NCI-H2081 treated with DMSO at 0.1 percent for 48 hours (cell line): ENCODE measurements at places on chromosomes 2 and 18.

- DNase-seq = no peak
Measured at GRCh38 chr2:42764096-42764495, at the start of gene OXER1. TSS of gene OXER1 (minus strand) at chr2:42764135. CDS start at chr2:42764062, 73 bp downstream.

DNA sequence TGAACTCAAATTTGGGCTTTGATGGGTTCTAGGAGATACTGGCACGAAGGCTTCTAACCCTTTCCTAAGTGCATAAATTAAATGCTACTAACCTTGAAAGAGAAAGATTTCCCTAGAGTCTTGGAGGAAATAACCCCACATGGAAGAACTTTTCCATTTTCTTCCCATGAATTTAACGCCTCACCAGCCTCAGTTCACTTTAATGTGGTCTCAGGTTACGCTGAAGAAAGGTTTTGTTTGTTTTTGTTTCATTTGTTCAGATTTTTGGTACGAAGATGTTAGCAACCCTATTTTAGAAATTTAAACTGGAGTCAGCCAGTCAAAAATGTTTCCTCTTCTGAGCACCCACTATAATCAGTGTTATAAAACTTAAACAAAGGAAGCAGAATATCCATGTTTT is 30.7 kb downstream of the METTL4 start:
- no peak for DNase-seq

DNA sequence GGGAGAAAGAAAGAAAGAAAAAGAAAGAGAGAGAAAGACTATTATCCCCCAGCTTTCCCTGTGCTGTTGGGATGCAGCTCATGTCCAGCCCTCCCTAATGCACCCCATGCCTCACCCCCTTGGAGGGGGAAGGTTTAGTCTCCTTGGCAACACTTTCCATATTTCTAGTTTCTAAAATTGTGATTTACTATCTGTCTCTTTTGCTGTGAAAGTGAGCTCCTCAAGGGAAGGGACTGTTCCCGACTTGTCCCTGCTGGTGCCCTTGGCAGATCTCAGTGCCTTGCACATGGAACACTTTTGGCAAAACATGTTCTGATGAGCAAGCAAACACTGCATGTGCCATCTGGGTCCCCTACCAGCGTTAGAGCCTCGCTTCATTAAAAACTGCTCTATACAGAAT is 11.7 kb upstream of the NAPG start:
- DNase-seq = no peak

DNA sequence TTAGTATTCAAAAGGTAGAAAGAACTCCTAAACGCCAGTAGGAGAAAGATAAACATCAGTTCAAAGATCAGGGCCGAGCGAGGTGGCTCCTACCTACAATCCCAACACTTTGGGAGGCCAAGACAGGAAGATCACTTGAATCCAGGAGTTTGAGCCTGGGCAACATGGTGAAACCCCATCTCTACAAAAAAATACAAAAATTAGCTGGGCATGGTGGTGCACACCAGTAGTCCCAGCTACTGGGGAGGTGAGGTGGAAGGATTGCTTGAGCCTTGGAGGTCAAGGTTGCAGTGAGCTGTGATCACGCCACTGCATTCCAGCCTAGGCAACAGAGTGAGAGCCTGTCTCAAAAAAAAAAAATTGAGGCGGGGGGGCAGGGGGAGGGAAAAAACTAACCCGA is 40.6 kb downstream of the MBOAT2 start:
- DNase-seq = no peak

DNA sequence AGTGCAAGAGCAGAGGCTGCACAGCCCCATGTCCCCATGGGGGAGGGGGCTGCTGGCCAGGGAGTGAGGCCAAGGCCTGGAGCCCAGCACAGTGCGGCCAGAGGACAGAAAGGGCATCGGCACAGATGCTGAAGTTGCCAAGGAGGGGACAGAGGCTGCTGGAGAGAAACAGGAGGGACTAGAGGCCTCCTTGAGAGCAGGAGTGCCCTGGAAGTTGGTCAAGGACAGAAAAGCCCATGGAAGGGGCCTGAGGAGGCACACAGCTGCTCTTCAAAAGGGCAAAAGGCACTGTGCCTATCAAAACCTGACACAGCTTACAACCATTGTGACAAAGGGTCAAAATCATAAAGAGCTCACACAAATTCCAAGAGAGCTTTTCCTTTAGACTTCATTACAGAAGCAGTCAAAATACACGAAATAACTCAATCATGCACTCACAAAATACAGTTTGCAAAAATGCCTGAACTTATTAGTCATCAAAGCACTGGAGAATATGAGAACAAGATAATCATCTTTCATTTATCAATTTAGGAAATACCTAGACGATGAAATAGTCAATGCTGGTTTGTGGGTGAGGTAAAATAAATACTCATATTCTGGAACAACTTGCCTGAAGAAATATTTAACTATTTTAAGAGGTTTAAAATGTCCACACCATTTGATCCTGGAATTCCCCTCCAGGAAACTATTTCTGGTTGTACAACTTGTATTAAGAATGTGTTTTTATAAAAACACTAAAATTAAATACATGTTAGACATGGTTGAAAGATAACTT is 79.6 kb downstream of the USP40 start:
- no peak for DNase-seq

DNA sequence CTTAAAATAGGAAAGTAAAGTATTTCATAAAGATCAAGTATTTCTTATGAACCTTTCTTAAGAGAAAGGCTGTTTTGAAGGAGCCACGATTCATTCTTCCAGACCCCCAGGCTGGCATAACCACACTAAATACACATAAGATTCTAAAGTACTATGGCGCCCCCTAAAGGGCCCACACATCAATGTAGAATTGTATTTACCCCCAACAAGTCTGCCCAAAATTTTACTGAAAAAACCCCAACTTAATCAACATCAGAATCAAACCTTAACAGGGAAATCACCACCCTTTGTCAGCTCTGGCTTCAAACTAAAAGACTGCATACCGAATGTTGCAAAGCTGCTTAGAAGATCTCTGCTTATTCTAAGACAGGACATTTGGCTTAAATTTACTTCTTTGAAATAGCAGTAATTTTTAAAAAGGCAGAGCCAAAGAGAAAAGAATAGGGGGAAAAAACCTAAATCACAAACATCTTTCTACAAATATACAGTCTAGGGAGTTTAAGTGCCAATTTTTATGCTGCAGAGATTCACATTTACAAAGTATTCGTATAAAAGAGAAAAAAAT is 20.4 kb upstream of the BCL2 start:
- no peak for DNase-seq

DNA sequence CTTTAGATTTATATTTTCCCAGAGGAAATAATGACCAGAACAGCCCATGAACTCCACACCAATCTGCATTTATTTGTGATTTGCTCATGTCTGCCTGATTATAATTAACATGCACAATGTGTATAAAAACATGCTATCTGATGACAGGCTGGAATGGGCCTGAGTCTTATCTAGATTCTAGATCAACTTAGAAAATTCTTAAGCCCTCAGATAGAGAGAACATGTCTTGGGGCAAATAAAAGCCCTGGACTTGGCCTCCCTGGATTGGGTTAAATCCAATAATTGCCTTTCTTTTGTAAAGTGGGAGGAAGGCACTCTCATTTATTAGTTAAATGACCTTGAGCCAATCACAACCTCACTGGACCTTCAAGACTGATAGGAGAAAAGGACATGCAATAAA is 61.8 kb downstream of the EVA1A start:
- DNase-seq = no peak

DNA sequence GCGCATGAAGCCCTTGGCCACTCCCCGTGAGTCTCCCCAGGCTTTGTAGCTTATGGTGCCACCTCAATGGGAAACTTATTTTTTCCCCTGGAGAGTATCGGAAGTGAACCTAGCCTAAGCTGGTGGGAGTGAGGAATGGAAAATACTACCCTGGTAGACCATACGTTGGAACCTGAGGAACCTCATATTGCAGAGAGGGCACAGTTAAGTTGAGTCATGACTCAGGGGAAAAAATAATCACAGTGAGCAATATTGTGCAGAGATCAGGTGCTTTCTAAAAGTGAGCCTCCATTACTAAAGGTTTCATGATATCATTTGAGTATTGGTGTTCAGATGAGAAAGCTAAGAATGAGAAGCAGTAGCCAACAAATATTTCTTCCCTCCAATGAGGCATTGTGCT is 360.5 kb upstream of the NT5C1B start:
- DNase-seq = no peak

- DNase-seq = no peak
Measured at GRCh38 chr18:70463085-70463484, 174.2 kb downstream of the SOCS6 start.

DNA sequence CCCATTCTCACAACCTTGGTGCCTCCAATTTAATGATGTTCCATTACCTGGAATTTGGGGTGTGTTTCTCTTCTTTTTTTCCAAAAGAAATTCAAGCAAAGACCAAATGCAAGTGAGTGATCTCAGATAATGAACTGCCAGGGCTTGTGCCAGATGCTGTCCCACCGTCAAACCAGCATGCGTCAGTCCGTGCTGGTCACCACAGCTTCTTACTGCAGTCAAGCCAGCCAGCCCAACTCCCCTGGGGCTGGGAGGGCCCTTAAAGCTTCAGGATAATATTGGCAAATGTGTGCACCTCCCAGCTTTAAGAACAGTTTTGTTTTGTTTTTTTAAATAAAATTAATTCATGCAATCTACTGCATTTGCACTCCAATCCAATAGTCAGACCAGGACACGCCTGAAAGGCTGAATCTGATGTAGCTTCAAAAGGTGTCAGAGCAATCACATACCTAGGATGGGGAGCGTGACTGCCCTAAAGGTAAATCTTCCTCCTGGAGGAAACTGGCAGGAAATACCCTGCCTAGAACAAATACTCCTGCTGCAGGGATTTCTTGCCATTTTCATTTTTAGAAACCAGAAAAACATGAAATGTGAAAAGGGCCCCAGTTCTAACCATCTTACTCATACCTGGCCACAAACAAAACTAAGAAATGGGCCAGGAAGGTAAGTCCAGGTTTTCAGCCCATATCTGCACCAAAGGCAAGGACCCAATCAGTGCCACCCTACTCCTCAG is 26.8 kb upstream of the SP3 start:
- no peak for DNase-seq

DNA sequence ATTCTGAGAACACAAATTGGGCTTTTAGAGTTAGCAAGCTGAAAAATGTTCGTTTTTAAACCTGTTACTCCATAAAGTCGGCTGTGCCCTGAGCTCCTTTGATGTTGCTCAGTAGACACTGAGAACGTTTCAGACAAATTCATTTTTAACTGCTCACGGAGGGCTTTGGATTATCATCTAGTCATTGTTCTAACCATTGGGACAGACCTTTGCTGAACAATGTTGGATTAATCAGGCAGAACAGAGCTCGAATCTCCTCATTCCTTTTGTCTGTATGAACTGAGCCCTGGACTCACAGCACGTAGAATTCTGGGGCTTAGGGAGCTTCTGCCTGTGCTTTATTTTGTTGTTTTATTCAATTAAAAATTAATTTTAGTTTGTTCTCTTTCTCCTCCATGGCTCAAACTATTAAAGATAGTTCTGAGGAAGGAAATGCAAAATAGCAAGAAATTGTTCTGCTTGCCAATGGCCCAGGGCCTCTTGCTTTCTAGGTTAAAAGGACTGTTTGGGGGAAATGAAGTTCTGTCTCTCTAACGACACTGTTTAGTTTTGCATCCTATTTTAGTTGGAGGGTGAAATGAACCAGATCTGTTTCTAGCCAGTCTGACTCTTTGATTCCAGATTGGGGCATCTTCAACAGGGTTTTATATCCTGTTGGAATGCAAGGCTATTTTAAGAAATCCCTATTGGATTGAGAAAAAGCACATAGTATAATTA is 114.7 kb upstream of the CXCR4 start:
- DNase-seq = no peak

- DNase-seq = no peak
Measured at GRCh38 chr18:78411539-78411938, 568.1 kb upstream of the SALL3 start.

DNA sequence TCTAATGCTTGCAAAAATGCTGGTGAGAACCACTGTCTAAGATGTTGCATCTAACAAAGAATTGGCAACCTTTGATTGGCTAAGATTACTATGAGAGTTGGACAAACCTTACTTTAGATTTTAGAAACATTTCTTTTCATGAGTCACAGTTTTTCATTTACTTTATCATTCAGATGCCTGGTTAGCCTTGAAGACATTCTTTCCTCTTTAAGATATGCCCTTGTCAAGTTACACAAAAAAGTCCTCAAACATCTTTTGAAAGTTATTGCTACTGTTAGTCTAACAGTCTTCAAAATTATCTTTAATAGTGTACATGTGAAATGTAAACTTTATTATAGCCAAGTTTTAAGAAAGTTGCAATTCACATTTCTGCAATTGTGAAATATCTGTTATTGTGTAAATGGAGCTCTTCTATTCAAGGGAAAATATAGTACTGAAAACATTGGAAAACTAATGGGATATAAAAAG is 276.3 kb downstream of the RND3 start:
- no peak for DNase-seq

DNA sequence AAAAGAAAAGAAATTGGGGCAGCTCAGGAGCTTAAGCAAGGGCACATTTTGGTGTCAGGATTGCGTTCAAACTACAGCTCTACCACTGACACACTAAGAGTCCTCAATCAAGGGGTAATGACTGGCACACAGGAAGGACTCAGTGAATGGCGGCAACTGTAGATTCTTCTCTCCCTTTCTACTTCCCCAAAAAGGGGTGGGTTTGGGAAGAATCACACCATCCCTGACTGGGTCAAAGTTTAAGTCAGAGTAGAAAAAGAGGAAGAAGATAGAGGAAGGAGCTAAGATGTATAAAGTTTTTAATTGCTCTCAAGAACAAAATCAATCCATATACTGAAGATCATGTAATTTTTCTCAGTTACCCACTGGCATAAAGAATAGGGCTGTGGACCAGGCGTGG is 2.6 kb downstream of the NLRC4 start:
- no peak for DNase-seq

DNA sequence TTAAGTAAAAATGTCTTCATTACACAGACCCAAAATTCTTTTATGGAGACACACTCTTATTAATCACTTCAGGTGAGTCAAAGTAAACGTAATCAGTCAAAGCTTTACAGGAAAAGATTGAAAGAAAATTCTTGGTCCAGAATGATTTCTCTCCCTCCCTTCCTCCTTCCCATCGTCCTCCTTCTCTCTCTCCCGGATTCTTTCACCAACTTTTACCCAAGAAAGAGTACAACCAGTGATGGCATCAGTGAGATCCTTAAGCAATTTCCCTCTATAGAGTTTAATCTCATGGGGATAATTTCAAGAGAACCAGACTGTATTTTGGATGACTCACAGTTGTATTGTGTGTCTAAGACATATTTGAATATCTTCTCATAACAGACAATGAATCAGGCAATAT is 258.1 kb downstream of the ALK start:
- no peak for DNase-seq

DNA sequence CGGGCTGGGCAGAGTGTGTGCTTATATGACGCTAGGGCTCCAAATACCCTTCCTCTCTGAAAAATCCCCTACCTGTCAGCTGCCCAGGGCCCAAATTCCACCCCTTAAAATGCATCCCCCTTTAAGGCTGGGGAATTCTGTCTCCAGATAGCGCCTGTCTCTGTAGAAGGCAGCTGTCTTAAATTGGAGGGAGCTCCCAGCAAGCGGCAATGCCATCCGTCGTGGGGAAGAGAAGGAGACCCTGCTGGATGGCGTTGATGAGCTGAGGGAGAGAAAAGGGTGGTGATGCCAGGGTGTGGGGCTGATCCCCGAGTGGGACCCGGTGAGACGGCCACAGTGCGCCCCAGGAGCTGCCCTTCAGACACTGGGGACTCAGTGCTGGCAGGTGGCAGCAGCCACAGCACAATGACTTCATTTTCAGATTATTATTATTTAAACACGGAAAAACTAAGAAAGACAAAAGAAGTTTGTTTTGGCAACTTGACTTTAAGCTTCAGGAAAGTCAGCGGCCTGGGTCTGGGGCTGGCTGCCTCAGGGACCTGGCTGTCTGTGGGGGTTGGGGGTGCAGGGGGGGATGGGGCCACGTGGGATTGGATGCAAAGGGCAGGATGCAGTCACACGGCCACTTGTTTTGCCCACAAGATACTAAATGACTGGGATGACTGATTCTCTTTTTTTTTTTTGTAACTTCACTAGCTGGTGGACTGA is 152.8 kb downstream of the TFCP2L1 start:
- no peak for DNase-seq
